ENCODE measurements at places on chromosomes 2 and 18.

DNA sequence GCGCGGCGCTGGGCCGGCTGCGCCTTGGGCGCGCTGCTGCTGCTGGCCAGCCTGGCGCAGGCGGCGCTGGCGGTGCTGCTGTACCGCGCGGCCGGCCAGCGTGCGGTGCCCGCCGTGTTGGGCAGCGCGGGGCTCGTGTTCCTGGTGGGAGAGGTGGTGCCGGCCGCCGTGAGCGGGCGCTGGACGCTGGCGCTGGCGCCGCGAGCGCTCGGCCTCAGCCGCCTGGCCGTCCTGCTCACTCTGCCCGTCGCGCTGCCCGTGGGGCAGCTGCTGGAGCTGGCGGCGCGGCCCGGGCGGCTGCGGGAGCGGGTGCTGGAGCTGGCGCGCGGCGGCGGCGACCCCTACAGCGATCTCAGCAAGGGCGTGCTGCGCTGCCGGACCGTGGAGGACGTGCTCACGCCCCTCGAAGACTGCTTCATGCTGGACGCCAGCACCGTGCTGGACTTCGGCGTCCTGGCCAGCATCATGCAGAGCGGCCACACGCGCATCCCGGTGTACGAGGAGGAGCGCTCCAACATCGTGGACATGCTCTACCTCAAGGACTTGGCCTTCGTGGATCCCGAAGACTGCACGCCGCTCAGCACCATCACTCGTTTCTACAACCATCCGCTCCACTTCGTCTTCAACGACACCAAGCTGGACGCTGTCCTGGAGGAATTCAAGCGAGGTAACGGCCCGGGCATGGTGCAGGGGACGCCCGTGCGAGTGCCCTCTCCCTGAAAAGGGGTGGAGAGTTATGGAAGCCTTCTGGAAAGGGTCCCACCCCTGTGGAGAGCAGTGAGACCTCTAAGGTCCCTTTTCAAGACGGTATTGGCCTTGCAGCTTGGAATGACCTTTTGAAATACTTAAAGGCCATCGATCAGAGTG lies 1.0 kb downstream of the CNNM3 start:
- DNase-seq = no peak

GRCh38 chr18:11290786-11291185 lies 141.4 kb upstream of the PIEZO2 start:
- no peak for DNase-seq

DNA sequence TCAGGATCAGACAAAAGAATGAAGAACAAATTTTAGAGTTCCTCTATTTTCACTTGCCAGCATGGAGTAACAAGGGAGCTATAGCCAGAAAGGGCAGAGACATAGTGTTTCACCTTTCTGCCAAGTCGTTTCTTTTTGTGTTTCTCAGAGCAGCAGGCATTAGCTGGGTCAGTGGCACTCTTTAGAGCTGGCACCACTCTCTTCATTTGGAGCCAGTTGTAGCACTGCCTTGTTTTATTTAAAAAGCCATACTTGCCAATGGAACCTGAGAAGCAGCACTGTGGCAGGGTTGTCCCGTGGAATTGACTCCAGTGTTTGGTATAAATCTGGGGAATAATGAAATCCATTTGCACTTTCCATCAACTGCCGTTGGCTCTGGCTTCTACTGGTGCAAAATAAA lies 64.0 kb downstream of the LRRTM4 start:
- no peak for DNase-seq

DNA sequence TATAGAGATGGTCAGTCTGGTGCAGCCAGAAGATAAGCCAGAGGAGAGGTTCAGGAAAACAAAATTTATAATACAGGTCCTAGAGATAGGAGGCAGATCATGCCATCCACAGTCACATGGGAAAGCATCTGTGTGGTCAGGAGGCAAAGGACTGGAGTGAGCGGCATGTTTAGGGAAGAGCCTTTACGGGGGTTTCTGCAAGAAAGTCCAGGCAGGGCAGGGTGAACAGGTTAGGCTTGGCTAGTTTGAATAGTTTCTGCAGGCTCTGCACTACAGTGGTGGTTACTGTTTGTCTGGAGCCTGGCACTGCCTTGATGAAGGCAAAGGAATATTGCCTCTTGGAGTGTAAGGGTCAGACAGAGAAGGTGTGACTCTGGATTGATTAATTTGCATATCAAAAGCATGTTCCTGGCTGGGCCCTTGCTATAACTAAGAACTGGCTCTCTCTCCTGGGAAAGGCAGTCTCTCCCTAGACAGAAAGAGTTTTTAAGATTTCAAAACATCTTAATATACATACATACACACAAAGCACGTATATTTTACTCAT lies 1034.7 kb upstream of the CHAC2 start:
- no peak for DNase-seq

DNA sequence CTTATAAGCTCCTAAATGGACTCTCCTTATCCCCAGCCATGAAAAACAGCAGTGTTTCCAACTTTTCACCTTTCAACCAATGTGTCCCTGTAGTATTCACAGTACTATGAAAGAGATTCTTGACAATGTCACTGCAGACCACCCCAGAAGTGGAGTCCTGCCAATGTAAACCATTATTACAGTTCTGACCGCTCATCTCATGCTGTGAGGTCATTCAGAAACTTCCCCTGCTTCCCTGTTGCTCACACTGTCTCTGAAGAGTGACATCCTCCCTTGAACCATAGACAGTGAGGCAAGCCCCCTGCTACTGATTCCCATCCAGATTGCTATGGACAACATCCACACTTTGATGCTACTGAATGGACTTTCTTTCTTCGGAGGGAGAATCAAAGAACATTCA lies 1523.7 kb upstream of the ACVR2A start:
- no peak for DNase-seq

DNA sequence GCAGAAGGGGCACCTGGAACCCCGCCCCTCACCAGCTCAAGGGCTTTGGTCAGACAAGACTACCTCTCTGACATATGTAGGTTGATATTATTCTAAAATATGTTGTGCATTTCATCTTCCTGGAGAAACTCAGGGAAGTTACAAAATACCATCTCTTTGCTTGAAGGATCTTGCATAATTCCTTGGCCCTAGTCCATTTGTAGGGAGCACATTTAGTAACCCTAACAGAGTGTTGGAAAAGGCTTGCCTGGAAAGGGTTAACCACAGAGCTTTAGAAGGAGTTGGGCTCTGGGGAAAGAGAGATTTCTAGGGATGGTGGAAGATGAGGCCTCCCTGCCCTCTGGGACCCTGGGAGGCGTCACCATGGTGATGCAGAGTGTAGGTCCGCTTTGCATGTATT lies 143.0 kb upstream of the SLC1A4 start:
- no peak for DNase-seq

DNA sequence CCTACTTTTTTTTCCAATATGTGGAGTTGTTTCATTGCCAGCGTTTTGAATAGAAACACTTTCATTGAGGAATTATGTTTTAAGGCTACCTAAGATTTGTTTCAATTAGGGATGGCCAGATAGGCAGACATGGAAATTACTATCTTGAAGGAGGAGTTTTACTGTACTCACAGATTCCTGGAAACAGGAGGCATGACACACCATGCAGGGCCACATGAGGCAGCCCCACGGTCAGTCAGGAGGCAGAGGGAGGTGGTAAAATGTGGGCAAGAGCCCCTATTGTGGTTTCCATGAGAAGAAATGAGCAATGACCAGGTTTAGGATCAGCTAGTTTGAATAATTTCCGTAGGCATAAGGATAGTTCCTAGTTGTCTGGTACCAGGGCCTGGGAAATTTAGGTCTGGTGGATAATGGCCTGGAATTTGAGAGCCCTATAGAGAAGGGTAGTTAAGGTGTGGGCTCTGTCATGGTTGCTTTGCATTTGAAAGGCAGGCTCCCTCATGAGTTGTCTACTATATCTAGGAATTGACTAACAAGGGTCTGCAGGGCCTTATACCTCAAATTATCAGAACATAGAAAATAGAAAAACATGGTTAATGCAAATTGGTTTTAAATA lies 360.0 kb upstream of the KCNJ3 start:
- DNase-seq = no peak

GRCh38 chr2:132279344-132279743 lies 117.6 kb upstream of the ANKRD30BL start:
- DNase-seq = no peak

DNA sequence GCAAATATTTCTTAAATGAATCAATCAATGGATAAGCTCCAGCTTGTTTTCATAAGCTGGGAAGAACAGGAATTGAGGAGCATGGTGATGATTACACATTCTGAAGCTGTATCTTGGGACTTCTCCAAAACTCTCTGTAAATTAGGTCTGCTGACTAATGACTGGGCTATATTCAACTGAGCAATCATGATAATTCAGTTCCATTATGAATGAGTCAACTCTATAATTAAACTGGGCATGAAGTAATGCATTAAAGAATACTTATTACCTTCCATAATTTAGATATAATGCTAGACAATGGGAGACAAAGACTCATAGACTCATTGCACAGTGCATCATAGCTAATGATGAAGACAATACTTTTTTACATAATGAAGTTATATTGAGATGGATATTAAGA lies 207.4 kb downstream of the CBLN2 start:
- no peak for DNase-seq

- DNase-seq = no peak
Observed at GRCh38 chr18:45008694-45009413, 328.2 kb downstream of the SETBP1 start.

GRCh38 chr2:2828774-2829368 lies 497.8 kb upstream of the MYT1L start:
- DNase-seq = no peak

DNA sequence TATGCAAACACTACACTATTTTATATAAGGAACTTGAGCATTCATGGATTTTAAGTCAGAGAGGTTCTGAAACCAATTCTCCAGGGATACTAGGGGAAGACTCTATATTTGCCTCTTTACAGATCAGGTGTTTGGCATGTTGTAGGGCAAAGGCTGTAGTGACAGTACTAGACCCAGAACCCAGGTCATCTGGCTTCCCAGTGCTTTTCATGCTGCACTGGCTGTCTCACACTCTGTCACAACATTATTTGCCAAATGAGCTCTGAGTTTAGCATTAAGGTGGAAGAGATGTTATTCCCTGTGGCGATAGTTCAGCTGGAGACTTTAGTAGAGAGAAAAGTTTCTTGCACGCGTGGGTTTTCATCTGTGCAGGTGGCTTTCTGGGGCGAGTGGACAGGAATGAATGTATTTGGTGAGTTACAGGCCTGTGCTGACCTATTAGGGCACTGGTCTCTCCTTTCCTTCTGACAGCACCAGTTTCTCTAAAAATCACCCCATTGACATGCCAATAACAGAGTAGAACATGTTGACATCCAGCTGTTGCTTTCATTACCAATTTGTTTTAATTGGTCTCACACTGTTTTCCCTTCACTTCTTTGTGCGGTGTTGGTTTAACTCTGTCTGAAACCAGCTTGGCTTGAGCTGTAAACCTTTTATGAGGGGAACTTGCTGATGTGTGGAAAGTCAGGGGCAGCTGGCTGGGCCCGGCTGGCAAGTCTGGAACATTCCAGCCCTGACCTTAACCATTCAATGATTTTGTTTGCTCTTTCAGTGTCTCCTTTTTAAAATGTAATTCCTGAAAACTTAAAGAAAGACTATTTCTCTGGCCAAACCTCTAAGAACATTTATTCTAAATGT lies 643.0 kb upstream of the FAM98A start:
- no peak for DNase-seq

DNA sequence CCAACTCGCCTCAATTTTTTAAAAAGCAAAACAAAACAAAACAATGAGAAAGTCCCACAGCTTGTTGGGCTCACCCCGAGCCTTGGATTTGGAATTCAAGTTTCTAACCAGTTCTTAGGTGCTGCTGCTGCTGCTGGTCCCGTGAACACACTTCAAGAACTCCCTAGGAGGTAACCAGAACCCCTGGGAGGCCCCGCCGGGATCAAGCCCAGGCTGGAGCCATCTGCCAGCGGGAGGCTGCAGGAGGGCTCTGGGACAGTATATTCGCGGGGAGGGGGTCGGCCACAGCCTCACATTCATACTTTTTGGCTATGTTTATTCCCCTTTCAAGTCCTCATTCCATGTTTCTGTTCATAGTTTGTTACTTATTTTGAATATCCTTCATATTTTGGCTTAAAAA lies 223.4 kb downstream of the TFCP2L1 start:
- DNase-seq = no peak

- no peak for DNase-seq
Observed at GRCh38 chr2:236969767-236970655, 115.7 kb upstream of the COPS8 start.

DNA sequence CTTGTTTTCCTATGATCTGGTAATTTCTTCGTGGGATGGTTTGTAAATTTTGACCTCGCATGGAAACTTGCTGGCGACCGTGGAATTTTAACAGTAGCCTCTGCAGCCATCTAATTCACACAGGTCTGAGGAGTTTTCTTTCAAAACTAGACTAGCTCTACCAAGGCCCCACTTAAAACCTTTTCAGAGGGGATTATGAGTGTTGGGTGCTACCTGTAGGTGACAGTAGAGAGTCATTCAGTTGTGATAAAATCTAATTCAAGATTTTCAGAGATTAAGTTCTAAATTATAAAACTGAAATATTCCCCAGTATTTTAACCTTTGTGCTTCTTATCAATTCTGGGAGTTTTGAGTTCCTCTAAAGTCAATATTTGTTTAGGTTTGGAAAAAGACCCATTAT lies 31.0 kb downstream of the THSD7B start:
- DNase-seq = no peak

DNA sequence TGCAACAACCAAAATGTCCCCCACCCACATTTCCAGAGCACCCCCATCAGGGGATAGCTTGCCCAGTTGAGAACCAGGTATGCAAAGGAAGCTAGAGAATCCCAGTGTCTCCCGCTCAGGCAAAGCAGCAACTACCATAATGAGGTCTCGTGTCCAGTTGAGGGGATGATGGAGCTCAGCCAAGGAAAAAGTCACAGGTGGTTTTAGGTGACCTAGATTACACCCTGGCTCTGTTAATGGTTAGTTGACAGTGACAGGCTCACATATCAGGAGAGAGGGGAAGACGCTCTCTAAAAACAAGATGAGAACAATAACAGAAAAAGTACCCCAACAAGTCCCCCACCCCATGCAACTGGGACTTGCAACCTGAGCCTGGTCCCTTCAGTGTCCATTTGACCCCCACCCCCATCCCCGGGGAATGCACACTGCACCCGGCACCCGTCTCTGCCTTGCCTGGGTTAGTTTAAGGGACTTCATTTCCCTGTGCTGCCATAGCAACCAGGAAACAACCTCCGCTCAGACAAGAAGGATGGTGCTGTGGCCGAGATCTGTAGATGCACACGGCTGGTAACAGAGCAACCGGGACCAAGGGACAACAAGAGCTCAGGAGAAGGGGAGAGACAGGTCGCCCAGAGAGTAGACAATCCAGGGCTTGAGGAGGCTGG lies at the start of gene KIAA2012:
KIAA2012 (plus strand) TSS at position 519 of the 665 bp plus-strand sequence. CDS start 373 bp downstream, outside the sequence.
- DNase-seq = no peak

- no peak for DNase-seq
Observed at GRCh38 chr2:197460649-197461048, 7.3 kb downstream of the COQ10B start.

GRCh38 chr2:70983506-70984227 lies 5.2 kb downstream of the ANKRD53 start:
- DNase-seq = no peak
